HFFc6 (cell line): ENCODE measurements at places on chromosomes 3 and 15. TPM values are rescaled to one million over a fixed set of nuclear protein-coding genes. Genes with fewer than 3 reads are reported as not detected.
A peak's percentile ranks its signal among the peaks of the same experiment; 100 is the strongest.

Gene ZKSCAN7
- 0.63 to 0.99 TPM (median 0.69 TPM) in 3 replicates for total RNA-seq

Gene HHATL
- total RNA-seq, result not detected in 3 replicates

Gene LRRN1
- not detected in 3 replicates for total RNA-seq

Gene C3orf22
- total RNA-seq, result not detected in 3 replicates

Gene CCR9
- total RNA-seq, result not detected in 3 replicates

Gene GOLGA8R
- 0.51 TPM in 1 of 2 replicates, not detected in the other for total RNA-seq

Gene GPR27
- not detected in 3 replicates for total RNA-seq

Gene ZNF106
- total RNA-seq, result 46.2 to 60.0 TPM (median 55.6 TPM) in 3 replicates

Gene AGBL1
- not detected in 3 replicates for total RNA-seq

Gene IL17RE
- total RNA-seq, result 0.65 and 0.71 TPM in 2 replicates

Gene CHRFAM7A
- total RNA-seq, result not detected in 3 replicates

Gene SH3GL3
- total RNA-seq, result not detected in 2 replicates

DNA sequence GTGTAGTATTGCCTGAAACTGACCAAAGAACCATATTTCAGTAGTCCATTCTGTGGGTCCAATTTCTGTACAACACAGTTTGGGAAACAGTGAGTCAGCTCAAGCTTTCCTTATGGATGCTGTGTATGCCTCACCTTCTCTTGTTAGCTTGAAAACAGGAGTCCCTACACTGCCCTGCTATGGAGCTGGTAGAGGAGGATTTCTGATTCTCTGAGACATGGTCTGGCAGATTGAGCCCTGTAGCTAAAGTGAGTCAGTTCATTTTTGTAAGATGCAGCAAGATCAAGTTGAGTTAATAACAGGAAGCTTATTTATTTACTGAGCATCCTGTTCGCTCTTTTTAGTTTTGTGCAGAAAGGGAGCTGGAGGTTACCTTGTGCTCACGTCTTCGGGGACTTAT, 424.1 kb upstream of the RBMS3 start:
- no peak for DNase-seq
- H3K4me1 ChIP-seq, result peaks cover 13% of the 10 kb centered on the region; the same call in 1 of the 2 replicates
- H3K4me3 ChIP-seq, result no peak overlapping the region
- no peaks in the 10 kb centered on the region for H3K36me3 ChIP-seq
- peaks cover 7% of the 10 kb centered on the region for H3K27me3 ChIP-seq
- no peak overlapping the region for H3K27ac ChIP-seq

DNA sequence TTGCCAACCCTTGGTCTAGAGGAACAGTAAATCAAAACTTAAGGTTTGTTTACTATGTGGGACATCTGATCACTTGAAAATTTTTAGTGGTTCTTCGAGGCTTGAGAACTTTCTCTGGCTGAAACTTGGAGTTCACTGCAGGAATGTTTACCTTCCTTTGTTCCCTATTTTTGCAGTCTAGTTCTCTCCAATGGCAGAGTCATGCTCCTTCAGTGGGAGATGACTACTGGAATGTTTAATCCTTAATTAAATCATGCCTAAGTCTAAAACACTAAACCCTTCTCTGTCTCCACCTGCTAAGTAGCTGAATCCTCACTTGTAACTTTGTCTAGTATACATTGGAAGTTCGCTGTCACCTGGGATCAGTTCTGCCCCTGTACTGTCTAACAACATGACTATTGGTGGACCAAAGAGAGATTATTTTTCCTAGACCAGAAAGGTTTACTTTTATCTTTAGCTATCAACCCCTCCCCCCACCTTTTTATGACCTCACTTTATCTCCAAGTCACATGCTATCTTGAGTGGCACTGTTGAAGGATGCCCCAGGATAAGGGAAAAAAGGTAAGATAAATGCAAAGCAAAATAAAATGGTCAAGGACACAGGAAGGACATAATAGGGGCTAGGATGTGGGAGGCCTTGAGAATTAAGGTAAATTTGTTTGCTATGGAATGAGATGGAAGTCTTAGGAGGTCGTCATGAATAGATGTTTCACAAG, 1.2 kb upstream of the ZNF609 start:
- H3K36me3 ChIP-seq, result peaks cover 10% of the 10 kb centered on the region
- DNase-seq, result no peak
- H3K27ac ChIP-seq, result peak overlapping the region; percentile 88
- H3K27me3 ChIP-seq, result no peaks in the 10 kb centered on the region; the same call in none of the 2 replicates
- peak overlapping the region; percentile 91 for H3K4me3 ChIP-seq
- H3K4me1 ChIP-seq, result peaks cover 43% of the 10 kb centered on the region

- DNase-seq, result no peak
- H3K4me3 ChIP-seq, result no peak overlapping the region
- no peak overlapping the region for H3K27ac ChIP-seq
- H3K4me1 ChIP-seq, result peaks cover 73% of the 10 kb centered on the region
Observed at GRCh38 chr15:58466566-58466965, 34.8 kb downstream of the LIPC start.

DNA sequence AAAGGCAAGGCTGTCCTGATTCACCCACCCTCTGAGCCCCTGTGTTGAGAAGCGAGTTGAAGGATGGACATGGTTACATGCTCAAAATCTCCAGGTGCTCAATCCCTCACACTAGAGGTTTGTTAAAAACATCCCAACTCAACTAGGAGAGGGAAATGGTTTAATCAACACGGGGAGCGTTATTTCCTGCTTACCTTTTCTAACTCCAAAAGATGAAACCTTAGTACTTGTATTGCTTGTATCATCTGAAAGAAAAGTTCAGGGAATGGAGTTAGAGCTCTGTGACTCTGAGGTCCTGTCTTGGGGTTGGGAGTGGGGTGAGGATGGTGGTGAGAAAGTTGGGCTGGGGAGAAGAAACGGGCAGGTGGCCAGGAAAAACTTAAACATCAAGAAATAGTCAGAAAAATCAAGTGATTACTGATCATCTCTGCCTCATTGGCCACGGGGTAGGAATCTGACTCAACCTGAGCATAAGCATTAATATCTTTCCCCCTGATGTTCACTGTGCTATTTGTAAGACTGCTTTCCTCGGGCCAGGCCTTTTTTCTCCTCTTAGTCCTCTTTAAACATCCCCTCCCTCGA, 5.9 kb downstream of the MEIS2 start:
- peak overlapping the region; percentile 22 for H3K4me3 ChIP-seq
- H3K4me1 ChIP-seq, result peaks cover 68% of the 10 kb centered on the region

GRCh38 chr15:83698294-83698693, 44.4 kb downstream of the ADAMTSL3 start:
- H3K27me3 ChIP-seq, result peaks cover 4% of the 10 kb centered on the region
- H3K4me3 ChIP-seq, result no peak overlapping the region
- H3K4me1 ChIP-seq, result no peaks in the 10 kb centered on the region
- H3K36me3 ChIP-seq, result peaks cover 4% of the 10 kb centered on the region; the same call in 1 of the 2 replicates
- no peak for DNase-seq

DNA sequence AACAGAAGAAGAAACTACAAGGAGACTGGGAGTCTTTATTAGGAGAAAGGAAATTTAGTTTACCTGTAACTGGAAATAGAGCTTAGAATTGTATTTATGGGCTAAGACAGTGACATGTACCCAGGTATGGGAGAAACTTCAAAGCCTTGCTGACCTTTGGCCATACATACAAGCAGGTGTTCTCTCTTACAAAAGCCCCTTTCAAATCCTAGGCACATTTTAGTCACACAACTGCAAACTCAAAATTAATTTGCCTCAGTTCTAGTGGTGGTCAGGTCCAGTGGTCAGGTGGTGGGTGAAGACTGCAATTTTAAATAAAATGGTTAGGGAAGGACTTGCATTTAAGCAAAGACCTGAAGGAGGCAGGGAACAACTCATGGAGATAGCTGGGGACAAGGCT, 30.4 kb downstream of the GATM start:
- no peak overlapping the region for H3K27ac ChIP-seq
- H3K36me3 ChIP-seq, result no peaks in the 10 kb centered on the region
- H3K4me1 ChIP-seq, result no peaks in the 10 kb centered on the region
- H3K27me3 ChIP-seq, result peaks cover 20% of the 10 kb centered on the region

- DNase-seq, result no peak
- no peaks in the 10 kb centered on the region for H3K4me1 ChIP-seq
- H3K27ac ChIP-seq, result no peak overlapping the region
- H3K4me3 ChIP-seq, result no peak overlapping the region
Observed at GRCh38 chr3:189517981-189518380, 113.2 kb upstream of the TP63 start.

- H3K27ac ChIP-seq, result no peak overlapping the region
- no peak overlapping the region for H3K4me3 ChIP-seq
- H3K27me3 ChIP-seq, result peaks cover 5% of the 10 kb centered on the region; the same call in 1 of the 2 replicates
- DNase-seq, result peak; percentile 11
- no peaks in the 10 kb centered on the region for H3K4me1 ChIP-seq
- H3K36me3 ChIP-seq, result no peaks in the 10 kb centered on the region
Observed at GRCh38 chr3:70064194-70064779, 64.8 kb downstream of the SAMMSON start.

- H3K36me3 ChIP-seq, result peaks cover 4% of the 10 kb centered on the region; the same call in 1 of the 2 replicates
- no peak for DNase-seq
- H3K4me3 ChIP-seq, result no peak overlapping the region
- no peak overlapping the region for H3K27ac ChIP-seq
Observed at GRCh38 chr3:102980355-102980696, 545.5 kb downstream of the ZPLD1 start.

- H3K27me3 ChIP-seq, result no peaks in the 10 kb centered on the region
- H3K4me3 ChIP-seq, result no peak overlapping the region
- no peak for DNase-seq
- H3K36me3 ChIP-seq, result no peaks in the 10 kb centered on the region
- H3K27ac ChIP-seq, result no peak overlapping the region
Observed at GRCh38 chr3:184954251-184954650, 142.3 kb downstream of the VPS8 start.

- peaks cover 52% of the 10 kb centered on the region for H3K4me1 ChIP-seq
- peak overlapping the region; percentile 66 for H3K27ac ChIP-seq
- peaks cover 7% of the 10 kb centered on the region for H3K36me3 ChIP-seq
Observed at GRCh38 chr3:183698756-183699155, 1.2 kb downstream of the YEATS2 start.

GRCh38 chr3:117435506-117435905, 725.9 kb downstream of the TUSC7 start:
- H3K4me1 ChIP-seq, result no peaks in the 10 kb centered on the region
- no peak overlapping the region for H3K4me3 ChIP-seq

DNA sequence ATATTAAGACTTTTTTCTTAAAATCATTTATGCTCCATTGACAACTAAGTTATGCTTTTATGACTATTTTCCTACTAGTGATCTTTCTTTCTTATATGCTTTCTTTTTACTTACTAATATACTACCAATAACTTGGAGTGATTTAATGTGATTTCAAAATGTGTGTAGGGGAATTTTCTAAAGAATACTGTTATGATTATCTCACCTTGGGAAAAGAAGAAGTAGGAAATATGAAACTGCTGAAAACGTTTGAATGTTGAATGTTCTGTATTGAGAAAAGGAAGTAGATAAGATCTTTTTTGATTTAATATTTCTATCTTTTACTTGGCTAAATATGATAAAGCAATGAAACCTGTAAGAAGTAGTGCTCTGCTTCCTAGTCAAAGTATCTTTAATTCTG, 7.8 kb upstream of the CD200R1 start:
- H3K36me3 ChIP-seq, result no peaks in the 10 kb centered on the region
- no peak overlapping the region for H3K4me3 ChIP-seq
- no peak for DNase-seq
- no peak overlapping the region for H3K27ac ChIP-seq

- H3K36me3 ChIP-seq, result peaks cover 4% of the 10 kb centered on the region
- H3K27ac ChIP-seq, result no peak overlapping the region
- H3K4me3 ChIP-seq, result no peak overlapping the region
- no peak for DNase-seq
- H3K27me3 ChIP-seq, result no peaks in the 10 kb centered on the region; the same call in 1 of the 2 replicates
Observed at GRCh38 chr3:185205865-185206264, 48.0 kb downstream of the EHHADH start.

- no peak for DNase-seq
- no peaks in the 10 kb centered on the region for H3K36me3 ChIP-seq
- no peak overlapping the region for H3K27ac ChIP-seq
- no peak overlapping the region for H3K4me3 ChIP-seq
- H3K4me1 ChIP-seq, result no peaks in the 10 kb centered on the region
Observed at GRCh38 chr15:65327651-65328393, 23.3 kb downstream of the RNU5B-1 start.

GRCh38 chr15:79339588-79340314, 28.8 kb downstream of the TMED3 start:
- no peaks in the 10 kb centered on the region; the same call in 1 of the 2 replicates for H3K27me3 ChIP-seq
- peak; percentile 61 for DNase-seq
- no peak overlapping the region for H3K27ac ChIP-seq
- H3K4me3 ChIP-seq, result no peak overlapping the region

DNA sequence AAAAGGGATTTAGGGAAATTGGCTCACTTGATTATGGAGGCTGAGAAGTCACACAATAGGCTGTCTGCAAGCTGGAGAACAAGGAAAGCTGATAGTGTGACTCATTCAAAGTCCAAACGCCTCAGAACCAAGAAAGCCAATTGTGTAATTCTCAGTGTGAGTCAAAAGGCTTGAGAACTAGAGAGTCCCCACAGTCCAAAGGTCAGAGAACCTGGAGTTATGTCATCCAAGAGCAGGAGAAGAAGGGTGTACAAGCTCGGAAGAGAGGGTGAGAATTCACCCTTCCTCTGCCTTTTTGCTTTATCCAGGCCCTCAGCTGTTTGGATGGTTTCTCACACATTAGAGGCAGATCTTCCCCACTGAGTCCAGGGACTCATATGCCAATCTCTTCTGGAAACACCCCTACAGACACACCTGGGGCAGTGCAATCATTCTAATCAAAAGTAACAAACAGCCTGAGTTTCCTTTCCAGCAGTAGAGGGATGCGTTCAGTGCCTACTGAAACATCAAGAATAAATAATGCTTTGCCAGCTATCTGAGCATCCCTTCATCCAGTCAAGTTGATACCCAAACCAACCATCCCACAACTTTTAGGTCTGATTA, 271.5 kb downstream of the SATB1 start:
- H3K36me3 ChIP-seq, result no peaks in the 10 kb centered on the region
- H3K4me1 ChIP-seq, result peaks cover 40% of the 10 kb centered on the region
- no peak overlapping the region for H3K27ac ChIP-seq
- DNase-seq, result peak; percentile 75

- H3K27ac ChIP-seq, result no peak overlapping the region
- no peak for DNase-seq
- H3K36me3 ChIP-seq, result no peaks in the 10 kb centered on the region
- no peaks in the 10 kb centered on the region; the same call in 1 of the 2 replicates for H3K27me3 ChIP-seq
- no peak overlapping the region for H3K4me3 ChIP-seq
Observed at GRCh38 chr15:93110502-93111040, 21.6 kb upstream of the RGMA start.
